ENCODE measurements at places on chromosomes 3 and 15.

DNA sequence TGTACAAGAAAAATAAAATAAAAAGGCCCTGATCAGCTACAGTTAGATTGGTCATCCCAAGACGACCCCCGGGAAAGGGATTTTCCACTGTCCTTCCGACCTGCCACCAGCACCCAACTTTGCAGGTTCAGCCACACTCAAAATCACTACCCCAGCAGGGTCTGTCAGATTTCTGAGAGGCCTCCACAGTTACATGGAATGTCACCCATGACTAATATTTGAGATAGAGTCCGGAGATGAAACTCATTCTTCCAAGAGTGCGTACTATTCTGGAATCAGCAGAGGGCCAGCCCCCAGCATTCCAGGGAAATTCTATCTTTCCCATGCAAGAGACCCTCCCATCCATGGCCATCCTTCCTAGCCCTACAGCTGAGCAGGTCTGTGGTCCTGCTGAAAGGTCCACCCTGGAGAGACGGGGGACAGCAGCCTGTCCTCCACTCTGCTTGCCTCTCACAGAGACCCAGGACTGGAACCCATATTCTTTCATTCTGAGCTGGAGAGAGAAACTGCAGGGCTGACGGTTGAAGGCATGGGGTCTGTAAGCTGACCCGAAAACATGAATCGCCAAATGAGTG is 5.8 kb downstream of the LIPC start:
- DNase-seq = no peak

DNA sequence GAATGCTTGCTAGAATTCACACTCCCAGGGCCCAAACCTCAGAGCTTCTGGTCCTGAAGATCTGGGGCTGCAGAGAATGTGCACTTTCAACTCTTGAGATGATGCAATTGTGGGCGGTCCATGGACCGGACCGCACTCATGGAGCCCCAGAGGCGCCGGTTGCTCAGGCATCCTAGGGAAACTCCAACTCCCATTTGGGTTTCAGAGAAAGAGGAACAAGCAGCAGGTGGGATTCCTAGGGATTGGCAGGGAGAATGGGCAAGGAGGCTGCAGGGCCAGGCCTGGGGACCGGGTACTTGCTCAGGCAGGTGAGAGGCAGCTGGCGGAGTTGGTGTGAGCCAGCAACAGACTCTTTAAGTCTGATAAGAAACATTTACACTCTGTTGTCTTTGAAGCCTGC is 3.5 kb downstream of the NOX5 start:
- DNase-seq = no peak

GRCh38 chr15:41610048-41610447 is 50.2 kb upstream of the MGA start:
- no peak for DNase-seq

GRCh38 chr15:100923902-100924301 is 4.7 kb downstream of the LRRK1 start:
- no peak for DNase-seq

- no peak for DNase-seq
Observed at GRCh38 chr3:13317596-13318320, 102.4 kb downstream of the NUP210 start.

DNA sequence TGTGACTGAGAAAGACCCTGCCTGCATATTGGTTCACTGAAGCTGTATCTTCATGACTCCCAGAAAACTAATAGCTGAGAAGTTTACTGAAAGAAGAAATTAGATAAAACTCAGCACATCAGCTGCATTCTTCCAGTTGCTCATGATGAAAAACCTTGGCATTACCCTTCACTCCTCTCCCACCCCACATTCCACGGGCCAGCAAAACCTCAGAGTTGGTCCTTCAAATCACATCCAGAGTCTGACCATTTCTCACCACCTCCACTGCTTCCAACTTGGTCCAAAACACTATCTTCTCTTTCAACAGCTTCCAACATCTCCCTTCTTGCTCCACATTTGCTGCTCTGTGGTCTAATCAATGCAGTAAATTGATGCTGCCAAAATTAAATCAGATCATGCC is 97.1 kb downstream of the CD47 start:
- DNase-seq = no peak

DNA sequence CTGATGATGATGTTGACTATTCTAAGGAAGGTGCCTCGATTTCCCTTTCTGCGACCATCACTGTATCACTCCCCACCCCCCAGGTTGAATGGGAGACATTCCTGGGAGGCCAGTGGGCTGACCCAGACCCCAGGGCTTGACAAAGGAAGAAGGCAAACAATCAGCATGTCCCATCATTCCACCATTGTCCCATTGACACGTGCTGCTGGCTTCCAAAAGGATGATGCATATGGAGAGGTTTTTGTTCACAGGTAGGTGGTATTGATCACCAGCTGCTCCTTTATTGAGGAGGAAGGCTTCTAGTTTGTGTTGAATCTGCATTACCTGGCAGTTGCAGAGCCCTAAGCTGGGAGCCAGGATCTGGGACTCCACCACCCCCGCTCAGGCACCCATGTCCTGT is 30.4 kb downstream of the RASGRF1 start:
- DNase-seq = no peak

GRCh38 chr3:56762718-56763117 is 39.0 kb downstream of the ARHGEF3 start:
- DNase-seq = no peak

DNA sequence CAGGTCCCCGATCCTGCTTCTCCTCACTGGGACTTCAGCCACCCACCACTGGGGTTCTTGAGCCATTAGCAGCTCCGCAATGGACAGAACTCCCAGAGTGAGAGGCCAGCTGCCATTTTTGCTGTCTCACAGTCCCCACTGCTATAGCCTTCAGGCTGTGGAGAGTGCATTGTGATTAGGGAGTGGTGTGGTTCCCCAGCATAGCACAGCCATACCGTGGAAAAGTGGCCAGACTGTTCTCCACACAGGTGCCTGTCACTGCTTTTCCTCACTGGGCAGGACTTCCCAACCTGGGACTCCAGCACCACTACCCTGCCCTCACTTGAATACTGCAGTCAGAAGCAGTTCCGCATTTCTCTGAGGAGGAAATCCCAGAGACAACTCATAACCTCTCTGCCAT is 270.3 kb upstream of the DCBLD2 start:
- DNase-seq = no peak

DNA sequence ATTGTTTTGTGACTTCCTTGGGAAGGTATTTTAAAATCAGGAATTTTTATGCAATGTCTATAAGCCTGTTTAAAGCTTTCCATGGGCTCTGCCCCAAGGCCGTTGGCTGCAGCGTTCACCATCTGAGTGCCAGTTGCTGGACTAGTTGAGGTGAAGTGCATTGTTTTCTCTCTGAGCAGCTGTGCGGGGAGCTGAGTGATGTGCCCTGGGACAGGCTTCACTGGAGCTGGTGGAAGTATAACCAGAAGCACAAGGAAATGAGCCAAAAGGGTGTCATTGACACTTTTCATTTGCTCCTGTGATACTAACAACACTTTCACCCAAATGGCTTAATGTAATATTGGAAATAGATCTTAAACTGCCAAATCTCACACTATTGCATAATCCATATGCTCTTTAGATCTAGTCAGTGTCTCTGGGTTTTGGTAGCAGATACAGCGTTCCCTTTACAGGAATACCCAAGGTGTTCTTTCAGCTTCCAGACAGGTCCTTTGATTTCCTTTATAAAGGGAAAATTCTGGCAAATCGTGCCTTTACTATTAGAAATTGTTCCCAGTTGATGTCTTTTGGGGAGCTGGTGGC is 29.2 kb downstream of the APH1B start:
- no peak for DNase-seq

GRCh38 chr3:70824773-70825172 is 512.3 kb upstream of the MDFIC2 start:
- DNase-seq = no peak
